Stimulated activated CD4-positive, alpha-beta T cell treated with anti-CD3 and anti-CD28 coated beads, Interleukin-2, amount 100 ng/mL, for 48 hours (primary cell): ENCODE measurements at places on chromosomes 1 and 21.

- no peak for DNase-seq
These were observed 2.7 kb downstream of the ARHGEF11 start for GRCh38 chr1:157042846-157043245.

GRCh38 chr1:7555391-7556185, 215.5 kb upstream of the VAMP3 start:
- DNase-seq: no peak

GRCh38 chr1:36934061-36934460, 100.3 kb downstream of the GRIK3 start:
- DNase-seq: no peak

DNA sequence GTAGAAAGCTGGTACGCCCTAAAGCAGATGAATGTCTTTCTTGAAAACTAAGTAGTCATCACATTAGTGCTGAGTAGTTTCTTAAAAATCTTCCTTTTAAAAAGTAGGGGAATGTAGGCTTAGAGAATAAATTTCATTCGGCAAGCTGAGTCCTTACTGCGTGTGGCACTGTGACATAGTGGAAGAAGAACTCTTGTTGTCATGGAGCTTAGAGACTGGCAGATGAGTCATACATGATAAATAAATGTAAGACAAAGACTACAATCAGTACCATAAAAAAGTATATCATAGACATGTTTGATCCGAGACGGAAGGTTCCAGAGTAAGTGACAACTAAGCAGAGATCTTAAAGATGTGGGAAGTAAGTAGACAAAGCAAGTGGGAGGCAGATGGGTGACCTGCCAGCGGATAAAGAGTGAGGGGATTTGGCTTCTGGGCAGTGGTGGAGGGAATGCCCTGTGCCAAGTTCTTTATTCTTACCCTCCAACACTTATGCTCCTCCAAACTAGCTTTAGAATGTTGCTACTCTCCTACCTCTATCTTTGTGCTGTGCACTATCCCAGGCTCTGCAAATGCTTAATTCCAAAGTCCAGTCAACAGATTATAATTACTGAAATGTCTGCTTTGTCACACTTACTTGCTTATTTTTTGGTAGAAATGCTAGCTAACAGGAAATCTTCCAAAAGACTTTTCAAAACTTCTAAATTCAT, 608.5 kb upstream of the USP24 start:
- no peak for DNase-seq

DNA sequence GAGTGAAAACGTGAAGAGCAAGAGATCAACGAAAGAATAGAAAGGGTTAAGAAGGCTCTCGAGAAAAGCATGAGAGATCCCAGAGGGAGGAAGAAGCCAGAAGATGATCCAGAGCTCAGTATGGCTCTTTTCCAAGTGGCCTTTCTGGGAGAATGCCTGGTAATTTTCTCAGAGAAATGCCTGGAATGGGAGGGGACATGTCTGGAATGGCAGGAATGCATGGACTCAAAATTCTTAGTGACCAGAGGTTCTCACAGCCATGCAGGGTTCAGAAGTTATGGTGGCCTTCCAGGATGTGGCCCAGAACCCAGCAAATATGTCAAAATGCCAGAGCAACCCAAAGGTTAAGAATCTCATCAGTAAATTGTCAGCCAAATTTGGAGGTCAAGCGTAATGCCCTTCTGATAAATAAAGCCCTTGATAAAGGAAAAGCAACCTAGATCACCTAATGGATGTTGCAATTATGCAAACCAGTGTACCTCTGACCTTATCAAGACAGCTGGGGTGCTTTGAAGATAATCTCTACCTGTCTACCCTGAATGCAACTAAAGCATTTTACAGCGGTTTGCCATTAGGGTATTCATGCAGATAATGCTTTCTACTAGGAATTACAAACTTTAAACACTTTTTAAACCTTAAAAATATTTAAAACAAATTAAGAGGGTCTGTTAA, 53.1 kb downstream of the NBPF6 start:
- DNase-seq: no peak

DNA sequence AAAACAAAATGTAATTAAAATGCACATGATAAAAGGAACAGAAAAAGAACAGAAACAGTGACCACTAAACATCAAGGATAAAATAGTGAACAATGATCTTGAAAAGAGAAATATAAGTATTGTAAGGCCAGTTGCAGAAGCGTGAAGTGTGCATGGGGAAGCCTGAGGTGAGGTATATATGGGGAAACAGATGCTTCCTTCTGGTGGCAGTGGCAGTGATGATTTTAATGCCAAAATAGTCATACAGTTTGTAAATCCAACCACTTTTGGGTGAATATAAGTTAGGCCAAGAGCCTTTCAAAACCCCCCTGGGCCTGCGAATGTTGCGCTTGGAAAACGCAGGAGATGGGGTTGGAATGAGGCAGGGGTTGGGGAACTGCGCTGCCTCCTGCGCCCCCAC, 27.3 kb downstream of the TTC3 start:
- no peak for DNase-seq

GRCh38 chr1:47791879-47792608, 205.1 kb downstream of the TRABD2B start:
- DNase-seq: no peak

DNA sequence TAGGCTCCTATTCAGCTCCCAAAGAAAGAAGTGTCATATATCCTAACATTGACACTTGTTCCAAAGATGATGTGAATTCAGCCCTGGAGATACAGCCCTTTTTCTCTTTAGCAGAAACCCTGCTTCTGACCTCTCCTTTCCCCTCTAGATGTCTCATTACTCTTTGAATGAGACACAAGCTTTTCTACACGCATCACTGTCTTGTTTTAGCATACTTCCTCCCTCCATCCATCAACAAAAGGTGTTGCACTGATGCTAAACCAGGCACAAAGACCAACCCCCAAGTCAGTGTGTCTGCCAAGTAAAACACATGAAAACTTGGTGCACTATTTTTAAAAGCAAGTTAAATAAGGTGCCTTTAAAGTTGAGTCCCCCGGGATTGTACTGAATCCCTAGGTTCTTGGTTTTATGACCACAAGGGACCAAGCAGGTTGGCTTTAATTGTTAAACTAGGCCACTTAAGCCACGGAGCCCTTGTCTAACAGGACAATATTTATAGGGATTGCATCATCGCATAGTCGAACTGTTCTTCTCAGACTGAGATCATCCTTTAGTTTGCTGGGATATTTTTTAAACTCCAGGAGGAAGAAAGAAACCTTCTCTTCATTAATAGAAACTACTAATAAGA, 101.0 kb upstream of the GUCA2B start:
- no peak for DNase-seq

- DNase-seq: no peak
These were observed 61.6 kb downstream of the KLHDC7A start for GRCh38 chr1:18542351-18542750.

DNA sequence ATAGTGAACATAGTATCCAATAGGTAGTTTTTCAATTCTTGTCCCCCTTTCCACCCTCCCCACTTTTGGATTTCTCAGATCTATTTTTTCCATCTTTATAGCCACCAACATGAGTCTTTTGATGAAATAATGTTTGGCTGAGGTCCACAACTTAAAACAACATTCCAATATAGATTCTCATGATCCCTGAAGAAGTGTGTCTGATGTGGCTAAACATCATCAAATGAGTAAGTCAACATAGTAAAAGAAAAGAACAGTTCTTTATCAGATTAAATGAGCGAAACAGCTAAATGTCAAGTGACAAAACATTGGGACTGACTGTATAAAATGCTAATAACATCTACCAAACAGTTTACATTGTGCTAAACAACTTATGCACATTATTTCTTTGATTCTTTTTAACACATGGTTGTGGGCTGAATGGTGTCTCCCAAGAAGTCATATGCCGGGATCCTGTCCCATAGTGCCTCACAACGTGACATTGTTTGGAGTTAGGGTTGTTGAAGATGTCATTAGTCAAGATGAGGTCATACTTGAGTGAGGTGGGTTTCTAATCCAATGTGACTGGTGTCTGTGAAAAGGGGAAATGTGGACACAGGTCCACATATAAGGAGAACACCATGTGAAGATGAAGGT, 453.6 kb downstream of the LTN1 start:
- DNase-seq: no peak
